ENCODE measurements at places on chromosomes 16 and 17.

GRCh38 chr16:69903865-69904415, 47.2 kb upstream of the CLEC18A start:
- no peak for DNase-seq

- peak; percentile 51 for DNase-seq
Measured at GRCh38 chr17:37488607-37489196, 989 bp upstream of the DUSP14 start.

- no peak for DNase-seq
Measured at GRCh38 chr16:4321286-4322120, 5.6 kb downstream of the GLIS2 start.

DNA sequence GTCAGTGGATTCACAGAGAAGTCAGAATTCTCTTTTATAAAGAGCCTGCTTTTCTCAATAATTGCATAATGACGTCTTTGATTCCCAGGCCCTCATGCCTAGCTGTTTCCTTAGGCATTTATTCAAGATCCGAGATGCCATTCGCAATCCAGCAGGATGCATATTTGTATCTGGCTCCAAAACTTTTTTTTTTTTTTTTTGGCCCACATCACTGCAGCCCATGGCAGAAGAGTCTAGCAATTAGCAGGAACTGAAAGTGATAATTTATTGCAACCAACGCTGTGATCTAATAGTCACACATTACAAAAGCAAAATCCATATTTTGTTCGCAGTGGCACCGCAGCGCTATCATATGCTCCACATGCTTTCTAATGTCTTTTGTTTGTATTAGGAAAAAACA, 503.4 kb downstream of the MAF start:
- no peak for DNase-seq

- DNase-seq, result peak; percentile 44
Measured at GRCh38 chr17:81455387-81455786, 57.2 kb downstream of the ACTG1 start.

DNA sequence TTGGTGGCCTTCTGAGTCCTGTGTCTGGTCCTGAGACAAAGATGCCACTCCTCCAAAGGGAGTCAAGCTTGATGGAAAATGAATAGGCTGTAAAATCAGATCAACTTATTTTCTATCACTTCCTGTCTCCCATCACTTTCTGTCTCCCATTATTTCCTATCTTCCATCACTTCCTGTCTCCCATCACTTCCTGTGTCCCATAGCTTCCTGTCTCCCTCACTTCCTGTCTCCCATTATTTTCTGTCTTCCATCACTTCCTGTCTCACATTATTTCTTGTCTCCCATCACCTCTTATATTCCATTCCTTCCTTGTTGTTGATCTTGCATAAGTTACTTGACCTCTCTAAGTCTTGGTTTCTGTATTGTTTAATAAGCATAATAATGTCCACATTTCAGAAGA, 418.5 kb upstream of the EEF2KMT start:
- DNase-seq, result no peak

DNA sequence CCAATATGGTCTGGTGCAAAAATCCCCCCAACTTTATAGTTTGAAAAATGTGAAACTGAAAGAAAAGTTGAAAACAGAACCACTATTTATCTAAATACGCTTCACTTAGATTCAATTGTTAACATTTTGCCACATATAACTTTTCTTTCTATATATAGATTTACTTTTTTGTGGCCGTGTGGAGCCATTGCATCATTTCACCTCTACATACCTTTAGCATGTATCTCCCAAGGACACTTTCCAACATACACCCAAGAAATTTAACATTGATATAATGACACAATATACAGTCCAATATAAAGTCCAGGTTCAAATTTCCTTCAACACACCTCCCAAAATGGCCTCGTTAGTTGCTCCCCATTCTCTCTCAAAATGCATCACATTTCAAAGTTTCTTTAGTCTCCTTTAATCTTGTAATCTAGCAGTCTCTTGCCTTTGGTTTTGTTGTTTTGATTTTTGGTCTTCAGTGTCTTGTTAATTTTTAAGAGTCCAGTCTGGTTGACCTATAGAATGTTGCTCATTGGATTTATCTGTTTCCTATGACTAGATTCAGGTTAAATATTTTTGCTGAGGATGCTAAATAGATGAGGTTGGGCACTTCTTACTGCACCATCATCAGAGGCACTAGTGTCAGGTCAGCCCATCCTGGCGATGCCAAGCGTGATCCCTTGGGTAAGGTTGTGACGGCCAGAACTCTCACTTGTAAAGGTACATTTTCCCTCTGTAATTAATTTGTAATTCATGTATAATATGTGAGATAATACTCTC, 64.3 kb upstream of the BCAR1 start:
- no peak for DNase-seq

DNA sequence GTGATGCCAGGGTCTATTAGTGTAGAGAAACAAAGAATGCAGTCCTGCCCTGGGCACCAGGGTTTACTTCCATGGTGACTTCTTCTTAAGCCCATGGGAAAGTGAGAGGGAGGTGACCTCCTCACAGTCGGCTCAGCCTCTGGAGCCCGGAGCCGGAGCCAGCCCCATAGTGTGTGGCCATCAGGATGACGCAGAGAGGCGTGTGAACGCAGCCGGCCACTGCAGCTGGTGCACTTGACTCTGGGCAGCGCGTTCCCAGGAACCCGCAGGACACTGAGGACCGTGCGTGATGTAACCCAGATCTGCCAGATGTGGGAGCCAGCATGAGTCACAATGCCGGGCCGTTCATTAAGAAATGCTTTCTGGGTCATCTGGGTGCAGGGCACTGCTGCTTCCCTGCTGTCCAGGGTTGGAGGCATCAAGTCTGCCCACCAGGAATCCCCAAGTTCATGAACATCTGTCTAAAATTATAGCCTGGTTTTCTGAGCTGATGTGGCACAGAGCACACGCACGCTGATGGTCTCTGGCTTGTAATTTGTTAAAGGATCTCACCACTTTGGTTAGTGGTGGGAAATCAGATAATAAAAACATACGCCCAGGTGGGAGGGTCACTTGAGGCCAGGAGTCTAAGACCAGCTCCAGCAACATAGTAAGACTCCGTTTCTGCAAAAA, 114.1 kb downstream of the PITPNC1 start:
- no peak for DNase-seq

- peak; percentile 27 for DNase-seq
Measured at GRCh38 chr16:88454523-88454947, 1.5 kb downstream of the ZFPM1 start.

DNA sequence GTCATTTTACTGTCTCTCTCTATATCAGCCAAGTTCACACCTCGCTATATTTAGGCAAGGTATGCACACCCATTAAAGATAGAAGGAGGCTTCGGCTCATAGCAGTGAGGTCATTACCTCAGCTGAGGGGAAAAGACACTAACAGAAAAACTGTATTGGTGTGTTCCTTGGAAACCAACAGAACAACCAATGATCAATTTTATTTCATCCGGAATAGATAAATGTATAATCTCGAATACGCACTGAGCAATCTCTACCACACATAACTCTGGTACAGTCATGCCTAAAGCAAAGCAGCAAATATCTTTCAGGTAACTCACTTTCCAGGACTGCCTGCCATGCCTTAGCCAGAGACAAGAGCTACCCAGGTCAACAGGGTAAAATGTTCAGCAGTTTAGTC, 109.9 kb upstream of the CORO6 start:
- no peak for DNase-seq

- no peak for DNase-seq
Measured at GRCh38 chr17:64423881-64424280, 25.0 kb upstream of the MILR1 start.

- no peak for DNase-seq
Measured at GRCh38 chr17:79607940-79608623, 2.8 kb downstream of the RBFOX3 start.

Measured in CD8-positive, alpha-beta T cell (primary cell).